ENCODE measurements at places on chromosomes 5 and 9. TPM values are rescaled to one million over a fixed set of nuclear protein-coding genes. Genes with fewer than 3 reads are reported as not detected.

The PLCXD3 gene
- under 0.01 TPM for total RNA-seq

The ANKRD31 gene
- 0.14 TPM for total RNA-seq

The CDH6 gene
- total RNA-seq, result 40.0 TPM

The TGFBI gene
- total RNA-seq, result 2,186 TPM

The WHRN gene
- 2.3 TPM for total RNA-seq

The KCNN2 gene
- 0.43 TPM for total RNA-seq

The RHOBTB3 gene
- total RNA-seq, result 304 TPM

The ETF1 gene
- total RNA-seq, result 100 TPM

The SPARC gene
- total RNA-seq, result 3,185 TPM

The PHYHD1 gene
- 6.4 TPM for total RNA-seq

The PARP8 gene
- 17.9 TPM for total RNA-seq

The SLC2A8 gene
- total RNA-seq, result 8.4 TPM

The TMEM161B gene
- total RNA-seq, result 10.8 TPM

The OTULINL gene
- total RNA-seq, result 0.09 TPM

The SPATA31E1 gene
- total RNA-seq, result not detected
